Activated naive CD8-positive, alpha-beta T cell treated with anti-CD3 and anti-CD28 coated beads, Interleukin-2, amount 10 ng/mL, durations not matched to agents 7 days and 5 days (primary cell): ENCODE measurements at places on chromosomes 4 and X.

- DNase-seq = no peak
- no peaks in the 10 kb centered on the region for H3K36me3 ChIP-seq
These were observed 42.3 kb downstream of the NSG1 start for GRCh38 chr4:4428966-4429875.

DNA sequence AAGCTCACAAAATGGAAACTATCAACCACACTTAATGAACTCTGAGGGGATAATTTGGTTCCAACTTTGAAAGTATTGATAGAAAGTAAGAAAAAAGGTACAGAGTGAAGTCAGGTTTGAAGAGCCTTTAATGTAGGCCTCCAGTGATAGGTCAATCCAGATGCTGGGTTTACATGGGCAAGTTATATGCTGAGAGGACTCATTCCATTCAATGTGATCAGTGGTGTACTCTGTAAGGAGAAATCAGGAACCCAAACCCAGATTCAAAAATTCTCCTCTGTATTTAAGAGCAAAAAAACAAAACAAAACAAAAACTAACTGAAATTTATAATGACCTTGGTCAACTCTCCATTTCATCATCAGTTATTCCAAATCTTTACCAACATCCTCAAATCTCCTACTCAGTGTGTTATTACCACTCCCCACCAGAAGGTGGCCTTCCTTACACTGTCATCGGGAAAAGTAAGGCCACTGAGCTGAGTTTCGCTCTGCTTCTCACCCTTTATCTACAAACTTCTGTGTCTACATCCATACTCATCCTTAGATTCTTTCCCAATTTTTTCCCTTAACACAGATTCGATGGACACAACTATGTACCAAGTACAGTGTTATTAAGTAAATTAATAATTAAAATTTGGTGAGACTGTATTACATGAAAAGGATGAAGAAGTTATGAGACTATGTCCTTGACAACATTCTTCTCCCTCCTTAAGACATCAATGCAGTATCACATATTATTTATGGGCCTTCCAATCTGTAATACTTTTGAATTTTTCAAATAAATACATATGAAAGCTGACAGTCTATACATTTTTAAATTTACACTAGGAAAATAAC, 88.3 kb downstream of the ZAR1 start:
- peaks cover 2% of the 10 kb centered on the region for H3K4me1 ChIP-seq
- H3K27me3 ChIP-seq = no peaks in the 10 kb centered on the region
- H3K36me3 ChIP-seq = peaks cover 12% of the 10 kb centered on the region
- no peak overlapping the region for H3K4me3 ChIP-seq

DNA sequence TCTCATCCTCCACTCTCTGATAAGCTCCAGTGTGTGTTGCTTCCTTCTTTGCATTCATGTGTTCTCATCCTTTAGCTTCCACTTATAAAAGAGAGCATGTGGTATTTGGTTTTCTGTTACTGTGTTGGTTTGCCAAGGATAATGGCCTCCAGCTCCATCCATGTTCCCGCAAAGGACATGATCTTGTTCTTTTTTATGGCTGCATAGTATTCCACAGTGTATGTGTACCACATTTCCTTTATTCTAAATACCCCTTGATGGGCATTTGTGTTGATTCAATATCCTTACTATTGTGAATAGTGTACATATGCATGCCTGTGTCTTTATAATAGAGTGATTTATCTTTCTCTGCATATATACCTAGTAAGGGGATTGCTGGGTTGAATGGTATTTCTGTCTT, 155.1 kb downstream of the DCK start:
- no peak overlapping the region for H3K27ac ChIP-seq
- no peak for DNase-seq
- H3K4me1 ChIP-seq = no peaks in the 10 kb centered on the region
- H3K4me3 ChIP-seq = no peak overlapping the region
- H3K36me3 ChIP-seq = no peaks in the 10 kb centered on the region

DNA sequence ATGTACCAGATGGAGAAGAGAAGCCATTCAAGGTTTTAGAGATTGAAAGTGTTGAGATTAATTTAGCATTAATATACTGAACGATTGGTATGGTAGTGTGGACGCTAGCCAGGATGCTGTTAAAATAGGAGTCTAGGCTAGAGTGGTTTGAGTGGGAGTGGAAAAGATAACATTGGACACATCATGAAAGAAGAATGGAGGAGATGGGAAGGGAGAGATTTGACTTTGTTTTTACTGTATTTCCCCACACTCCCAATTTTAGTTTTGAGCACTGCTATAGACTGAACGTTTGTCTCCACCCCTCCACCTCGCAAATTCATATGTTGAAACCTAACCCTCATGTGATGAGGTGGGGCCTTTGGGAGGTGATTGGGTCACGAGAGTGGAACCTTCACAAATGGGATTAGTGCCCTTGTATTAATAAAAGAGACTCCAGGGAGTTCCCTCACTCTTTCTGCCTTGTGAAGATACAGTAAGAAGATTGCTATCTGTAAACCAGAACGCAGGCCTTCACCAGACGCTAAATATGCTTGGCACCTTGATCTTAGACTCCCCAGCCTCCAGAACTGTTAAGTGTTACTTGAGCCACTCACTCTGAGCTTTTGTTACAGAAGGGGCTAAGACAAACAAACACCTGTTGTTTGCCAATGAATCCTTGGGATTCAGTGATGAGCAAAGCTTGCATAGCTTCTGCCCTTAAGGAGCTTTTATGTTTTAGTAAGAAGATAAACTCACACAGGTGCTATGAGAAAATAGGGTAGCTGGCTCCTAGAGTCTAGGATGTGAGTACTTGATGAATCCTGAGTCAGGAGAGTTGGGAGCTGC, 25.8 kb downstream of the USP9X start:
- H3K4me1 ChIP-seq = peaks cover 41% of the 10 kb centered on the region
- peak overlapping the region; percentile 7 for H3K27ac ChIP-seq
- H3K27me3 ChIP-seq = no peaks in the 10 kb centered on the region
- peaks cover 10% of the 10 kb centered on the region for H3K36me3 ChIP-seq
- H3K4me3 ChIP-seq = no peak overlapping the region

DNA sequence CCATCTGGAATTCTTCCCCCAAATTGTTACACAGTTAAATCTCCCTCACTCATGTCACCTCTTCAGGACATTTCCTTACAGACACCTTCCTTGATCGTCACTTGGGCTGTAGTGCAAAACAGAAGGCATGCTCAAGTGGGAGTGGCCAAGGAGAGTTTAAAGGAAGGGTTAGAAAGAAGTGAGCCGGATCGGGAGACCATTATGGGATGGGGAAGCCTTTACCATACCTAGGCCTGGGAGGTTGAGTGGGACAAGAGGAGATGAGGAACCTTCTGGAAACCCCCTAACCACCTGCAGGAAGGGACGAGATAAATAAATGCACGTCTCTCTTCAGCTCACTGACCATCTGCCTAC, 102.7 kb downstream of the UCHL1 start:
- DNase-seq = no peak
- H3K27me3 ChIP-seq = peaks cover 47% of the 10 kb centered on the region
- H3K36me3 ChIP-seq = no peaks in the 10 kb centered on the region
- H3K4me3 ChIP-seq = no peak overlapping the region
- no peaks in the 10 kb centered on the region for H3K4me1 ChIP-seq
- no peak overlapping the region for H3K27ac ChIP-seq

- H3K27me3 ChIP-seq = no peaks in the 10 kb centered on the region
- no peak overlapping the region for H3K4me3 ChIP-seq
- no peak for DNase-seq
These were observed 14.2 kb downstream of the ELOVL6 start for GRCh38 chr4:110184140-110184790.

GRCh38 chrX:23066588-23067281, 67.0 kb downstream of the DDX53 start:
- no peaks in the 10 kb centered on the region for H3K27me3 ChIP-seq
- no peak overlapping the region for H3K4me3 ChIP-seq
- no peaks in the 10 kb centered on the region for H3K36me3 ChIP-seq
- H3K27ac ChIP-seq = no peak overlapping the region
- no peak for DNase-seq
- no peaks in the 10 kb centered on the region for H3K4me1 ChIP-seq

DNA sequence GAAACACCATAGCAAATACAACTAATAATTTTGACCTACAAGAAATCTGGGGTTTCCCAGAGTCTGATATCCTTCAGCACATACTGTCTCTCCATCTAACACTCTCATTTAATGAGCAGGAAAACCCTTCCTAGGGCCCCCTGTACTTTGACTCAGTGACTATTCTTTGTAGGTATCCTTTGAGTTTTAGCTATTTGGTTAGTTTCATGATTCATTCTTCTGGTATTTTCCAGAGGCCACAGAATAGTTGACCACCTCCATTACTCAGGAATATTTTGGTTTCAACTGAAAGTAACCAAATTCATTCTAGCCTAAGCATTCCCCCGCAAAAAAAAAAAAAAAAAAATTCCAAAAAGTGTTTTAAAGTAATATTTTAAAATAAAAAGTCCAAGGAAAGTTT, 140.0 kb downstream of the IDS start:
- DNase-seq = no peak
- no peak overlapping the region for H3K4me3 ChIP-seq
- H3K36me3 ChIP-seq = no peaks in the 10 kb centered on the region
- no peaks in the 10 kb centered on the region for H3K4me1 ChIP-seq

DNA sequence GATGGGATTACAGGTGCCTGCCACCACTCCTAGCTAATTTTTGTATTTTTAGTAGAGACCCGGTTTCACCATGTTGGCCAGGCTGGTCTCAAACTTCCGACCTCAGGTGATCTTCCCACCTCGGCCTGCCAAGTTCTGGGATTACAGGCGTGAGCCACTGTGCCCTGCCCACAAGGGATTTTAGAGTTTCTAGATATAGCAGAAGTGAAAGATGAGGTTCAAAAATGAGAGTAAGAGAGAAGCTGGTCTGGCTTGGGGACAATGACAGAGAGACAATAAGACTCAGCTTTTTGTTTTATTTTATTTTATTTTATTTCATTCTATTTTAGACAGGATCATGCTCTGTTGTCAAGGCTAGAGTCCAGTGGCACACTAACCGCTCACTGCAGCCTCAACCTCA, 30.6 kb downstream of the TRIM61 start:
- no peaks in the 10 kb centered on the region for H3K36me3 ChIP-seq
- peaks cover 13% of the 10 kb centered on the region for H3K27me3 ChIP-seq

GRCh38 chr4:2261110-2261852, 628 bp downstream of the MXD4 start:
- peak overlapping the region; percentile 65 for H3K4me3 ChIP-seq
- no peaks in the 10 kb centered on the region for H3K36me3 ChIP-seq
- no peaks in the 10 kb centered on the region for H3K27me3 ChIP-seq
- DNase-seq = peak; percentile 82
- peak overlapping the region; percentile 34 for H3K27ac ChIP-seq

DNA sequence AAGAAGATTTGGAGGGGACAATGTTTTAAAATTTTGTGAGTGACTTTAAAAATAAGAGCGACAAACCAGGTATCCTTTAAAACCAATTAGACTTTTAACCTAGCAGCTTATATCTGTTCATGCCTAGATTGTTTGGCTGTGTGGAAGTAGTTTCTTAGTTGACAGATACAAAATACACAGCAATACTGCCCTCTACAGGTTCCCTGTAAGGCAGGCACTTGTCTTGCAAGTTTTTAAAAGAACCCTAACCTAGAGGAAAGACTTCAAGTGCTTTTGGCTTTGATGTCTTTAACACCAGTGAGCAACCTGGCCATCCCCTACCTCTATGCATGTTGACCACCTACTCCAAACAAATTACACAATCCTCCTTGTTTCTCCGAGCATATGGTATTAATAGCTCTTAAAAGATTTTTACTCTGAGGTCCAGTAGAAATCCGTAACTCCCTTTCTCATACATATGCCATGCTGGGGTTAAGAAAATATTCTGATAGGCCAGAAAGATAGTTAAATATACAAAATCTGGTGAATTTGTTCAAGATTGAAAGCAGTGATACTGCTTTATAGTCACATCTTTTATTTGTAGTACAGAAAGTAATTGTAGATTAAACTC, 273.0 kb downstream of the ARHGAP24 start:
- no peaks in the 10 kb centered on the region for H3K27me3 ChIP-seq
- no peak overlapping the region for H3K27ac ChIP-seq
- H3K4me1 ChIP-seq = no peaks in the 10 kb centered on the region
- H3K4me3 ChIP-seq = no peak overlapping the region
- no peaks in the 10 kb centered on the region for H3K36me3 ChIP-seq

DNA sequence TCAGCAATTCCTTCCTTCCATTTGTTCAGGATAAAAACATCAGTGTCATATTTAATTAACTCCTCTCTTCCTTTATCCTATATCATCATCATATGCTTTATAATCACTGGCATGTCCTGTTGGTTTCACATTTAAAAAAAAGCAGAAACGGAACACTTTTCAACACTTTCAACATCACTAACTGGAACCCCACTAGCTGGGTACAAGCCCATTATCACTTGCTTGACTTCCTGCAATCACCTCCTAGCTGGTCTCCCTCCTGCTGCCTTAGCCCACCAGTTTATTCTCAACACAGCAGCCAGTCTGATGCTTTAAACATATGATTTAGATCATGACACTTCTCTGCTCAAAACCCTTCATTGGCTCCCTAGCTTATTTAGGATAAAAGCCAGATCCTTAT, 116.4 kb upstream of the LSM6 start:
- no peak overlapping the region for H3K27ac ChIP-seq
- H3K36me3 ChIP-seq = no peaks in the 10 kb centered on the region
- peaks cover 2% of the 10 kb centered on the region for H3K4me1 ChIP-seq
- H3K27me3 ChIP-seq = peaks cover 12% of the 10 kb centered on the region
- H3K4me3 ChIP-seq = no peak overlapping the region

GRCh38 chrX:154334496-154334895, 38.9 kb downstream of the TKTL1 start:
- H3K36me3 ChIP-seq = no peaks in the 10 kb centered on the region
- peaks cover 12% of the 10 kb centered on the region for H3K4me1 ChIP-seq
- H3K4me3 ChIP-seq = no peak overlapping the region
- no peak for DNase-seq
- no peaks in the 10 kb centered on the region for H3K27me3 ChIP-seq
- peak overlapping the region; percentile 87 for H3K27ac ChIP-seq

DNA sequence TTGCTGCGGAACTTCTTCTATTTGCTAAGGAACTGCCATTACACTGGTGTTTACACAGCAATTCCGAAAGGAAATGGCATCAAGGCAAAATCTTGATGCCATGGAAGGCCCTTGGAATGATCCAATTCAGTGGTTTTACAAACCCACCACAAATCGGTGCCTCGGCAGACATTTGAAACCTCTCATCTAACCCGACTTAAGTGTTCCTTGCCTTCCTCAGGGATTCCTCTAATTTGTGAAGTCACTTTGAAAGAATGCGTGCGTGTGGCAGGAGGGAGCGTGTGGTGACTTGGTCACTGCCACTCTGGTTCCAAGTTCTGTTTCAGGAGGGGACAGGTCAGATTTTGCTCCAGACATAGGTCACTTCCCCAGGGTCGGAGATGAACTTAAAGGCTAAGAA, 4.8 kb downstream of the NOP14 start:
- peaks cover 46% of the 10 kb centered on the region for H3K4me1 ChIP-seq
- no peak for DNase-seq
- no peak overlapping the region for H3K4me3 ChIP-seq
- no peaks in the 10 kb centered on the region for H3K27me3 ChIP-seq
